KG1 (cell line): ENCODE measurements at places on chromosomes 5 and 9.
A peak's percentile ranks its signal among the peaks of the same experiment; 100 is the strongest.

DNA sequence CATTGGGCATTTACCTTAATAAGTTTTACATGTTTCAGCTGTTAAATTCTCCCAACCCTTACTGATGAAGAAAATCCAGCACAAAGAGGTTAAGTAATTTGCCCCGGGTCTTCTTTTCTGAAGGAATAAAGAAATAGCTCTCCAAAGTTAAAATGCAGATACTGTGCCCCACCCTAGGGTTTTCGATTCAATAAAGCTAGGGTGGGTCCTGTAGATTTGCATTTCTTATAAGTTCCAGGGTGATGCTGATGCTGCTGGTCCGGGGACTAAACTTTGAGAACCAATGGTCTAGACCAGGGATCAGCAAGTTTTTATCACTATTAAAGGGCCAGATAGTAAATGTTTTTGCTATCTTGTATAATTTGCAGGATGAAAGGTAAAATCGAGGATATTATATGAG lies 156.7 kb downstream of the ADAMTS12 start:
- DNase-seq: no peak

- no peak for DNase-seq
These were observed 27.0 kb upstream of the SLC22A5 start for GRCh38 chr5:132342291-132343180.

DNA sequence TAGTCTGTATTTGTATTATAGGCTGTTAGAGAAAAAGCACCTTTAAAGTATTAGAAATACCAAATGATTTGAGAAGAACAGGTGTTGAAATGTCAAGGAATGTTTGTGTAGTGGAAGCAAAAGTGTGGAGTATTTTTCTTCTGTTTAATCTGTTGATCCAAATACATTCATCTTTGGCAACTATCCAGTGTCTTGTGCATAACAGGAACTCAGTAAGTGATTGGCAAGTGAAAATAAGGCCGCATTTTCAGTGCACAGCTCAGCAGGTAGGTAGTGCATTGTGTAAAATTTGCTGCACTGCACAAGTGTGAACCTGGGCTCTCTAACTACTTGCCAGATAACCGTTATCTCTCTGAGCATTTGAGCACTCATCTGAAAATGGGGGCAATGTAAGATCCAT lies 61.8 kb downstream of the CHSY3 start:
- DNase-seq: no peak

DNA sequence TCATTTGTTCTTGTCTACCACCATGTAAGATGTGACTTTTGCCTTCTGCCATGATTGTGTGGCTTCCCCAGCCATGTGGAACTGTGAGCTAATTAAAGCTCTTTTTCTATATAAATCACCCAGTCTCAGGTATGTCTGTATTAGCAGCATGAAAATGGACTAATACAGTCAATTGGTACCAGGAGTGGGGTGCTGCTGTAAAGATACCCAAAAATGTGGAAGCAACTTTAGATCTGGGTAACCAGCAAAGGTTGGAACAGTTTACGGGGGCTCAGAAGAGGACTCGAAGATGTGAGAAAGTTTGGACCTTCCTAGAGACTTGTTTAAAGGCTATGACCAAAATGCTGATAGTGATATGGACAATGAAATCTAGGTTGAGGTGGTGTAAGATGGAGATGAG lies 488.9 kb downstream of the ISL1 start:
- no peak for DNase-seq

- DNase-seq: no peak
These were observed 1.6 kb upstream of the DHFR start for GRCh38 chr5:80656425-80656824.

- no peak for DNase-seq
These were observed at the start of gene F2RL2 for GRCh38 chr5:76622973-76623596. TSS of gene F2RL2 (minus strand) at chr5:76623403. CDS start at chr5:76623230, 173 bp downstream.

DNA sequence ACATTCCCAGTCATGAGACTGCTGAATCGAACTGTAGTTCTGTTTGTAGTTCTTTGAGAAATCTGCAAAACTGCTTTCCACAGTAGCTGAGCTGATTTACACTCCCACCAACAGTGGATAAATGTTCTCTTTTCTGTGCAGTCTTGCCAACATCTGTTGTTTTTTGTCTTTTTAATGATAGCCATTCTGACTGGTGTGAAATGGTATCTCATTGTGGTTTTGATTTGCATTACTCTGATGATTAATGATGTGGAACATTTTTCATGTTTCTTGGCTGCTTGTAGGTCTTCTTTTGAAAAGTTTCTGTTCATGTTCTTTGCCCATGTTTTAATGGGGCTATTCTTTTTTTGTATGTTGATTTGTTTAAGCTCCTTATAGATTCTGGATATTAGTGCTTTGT lies 187.3 kb upstream of the TLE4 start:
- no peak for DNase-seq

GRCh38 chr9:120152295-120152694 lies 427.7 kb downstream of the CDK5RAP2 start:
- DNase-seq: no peak

DNA sequence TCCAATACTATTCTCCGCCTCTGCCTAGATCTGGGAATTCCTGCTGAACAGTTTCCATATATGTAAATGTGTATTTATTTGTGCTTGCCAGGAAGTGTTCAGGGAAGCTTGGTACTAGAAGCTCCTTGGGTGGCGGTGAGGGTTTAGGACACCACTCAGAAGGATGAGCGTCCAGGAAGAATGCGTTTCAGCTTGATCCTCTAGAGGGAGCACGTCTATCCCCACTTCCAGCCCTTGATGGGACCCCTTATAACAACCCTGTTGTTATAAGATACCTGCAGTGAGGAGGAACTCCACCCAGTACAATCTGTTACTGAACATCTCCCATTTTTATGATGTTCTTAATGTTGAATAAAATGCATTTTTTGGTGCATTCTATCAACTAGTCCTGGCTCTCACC lies 88.9 kb downstream of the CYFIP2 start:
- DNase-seq: no peak

- DNase-seq: no peak
These were observed 147.1 kb downstream of the ERCC6L2 start for GRCh38 chr9:96022445-96023051.

DNA sequence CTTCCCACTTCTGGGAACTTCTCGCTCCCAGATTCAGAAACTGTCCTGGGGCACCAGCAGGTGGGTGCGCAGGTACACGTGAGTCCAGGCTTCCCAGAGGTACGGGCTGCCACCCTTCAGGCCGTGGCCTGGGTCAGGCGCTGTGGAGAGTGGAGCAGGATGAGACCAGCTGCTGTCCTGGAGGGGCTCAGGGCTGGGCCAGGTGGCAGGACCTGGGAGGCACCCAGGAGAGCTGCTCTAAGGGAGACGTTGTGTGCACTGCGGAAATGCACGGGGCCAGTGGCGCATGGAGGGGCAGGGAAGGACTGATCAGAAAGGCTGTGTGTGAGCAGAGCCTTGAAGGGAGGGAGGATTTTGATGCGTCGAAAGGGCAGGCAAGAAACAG lies 135.1 kb upstream of the PHYKPL start:
- no peak for DNase-seq

GRCh38 chr5:169099801-169100734 lies 200.9 kb downstream of the SLIT3 start:
- no peak for DNase-seq

- DNase-seq: no peak
These were observed 553.7 kb downstream of the EBF1 start for GRCh38 chr5:158545949-158546530.

GRCh38 chr9:87479801-87480201 lies 17.9 kb upstream of the DAPK1 start:
- DNase-seq: peak; percentile 47

- DNase-seq: no peak
These were observed 32.0 kb downstream of the HAVCR1 start for GRCh38 chr5:157026789-157027424.

GRCh38 chr9:129989362-129989708 lies 53.7 kb downstream of the FNBP1 start:
- no peak for DNase-seq

GRCh38 chr5:177111720-177112394 lies 21.7 kb upstream of the NSD1 start:
- DNase-seq: no peak

DNA sequence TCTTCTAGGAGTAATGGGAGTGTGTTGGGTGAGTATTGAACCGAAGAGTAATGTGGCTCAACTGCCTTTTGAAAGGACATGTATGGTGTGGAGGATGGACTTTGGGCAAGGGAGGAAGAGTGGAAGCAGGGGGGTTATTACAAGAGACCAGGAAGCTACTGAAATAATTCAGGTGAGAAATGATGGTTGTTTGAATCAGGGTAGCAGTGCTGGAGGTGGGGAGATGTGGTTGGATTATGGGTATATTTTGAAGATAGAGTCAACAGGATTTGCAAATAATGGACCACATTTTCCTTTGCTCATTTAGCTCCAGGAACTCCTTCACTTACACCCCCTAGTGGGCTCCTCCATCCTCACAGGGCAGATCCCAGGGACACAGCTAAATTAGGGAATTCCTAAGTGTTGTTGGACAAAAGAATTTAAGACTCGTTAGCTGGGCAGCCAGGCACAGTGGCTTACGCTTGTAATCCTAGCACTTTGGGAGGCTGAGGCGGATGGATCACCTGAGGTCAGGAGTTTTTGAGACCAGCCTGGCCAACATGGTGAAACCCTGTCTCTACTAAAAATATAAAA lies 1.2 kb upstream of the SLC4A9 start:
- no peak for DNase-seq

GRCh38 chr5:97167435-97167834 lies 15.6 kb downstream of the RIOK2 start:
- DNase-seq: no peak

DNA sequence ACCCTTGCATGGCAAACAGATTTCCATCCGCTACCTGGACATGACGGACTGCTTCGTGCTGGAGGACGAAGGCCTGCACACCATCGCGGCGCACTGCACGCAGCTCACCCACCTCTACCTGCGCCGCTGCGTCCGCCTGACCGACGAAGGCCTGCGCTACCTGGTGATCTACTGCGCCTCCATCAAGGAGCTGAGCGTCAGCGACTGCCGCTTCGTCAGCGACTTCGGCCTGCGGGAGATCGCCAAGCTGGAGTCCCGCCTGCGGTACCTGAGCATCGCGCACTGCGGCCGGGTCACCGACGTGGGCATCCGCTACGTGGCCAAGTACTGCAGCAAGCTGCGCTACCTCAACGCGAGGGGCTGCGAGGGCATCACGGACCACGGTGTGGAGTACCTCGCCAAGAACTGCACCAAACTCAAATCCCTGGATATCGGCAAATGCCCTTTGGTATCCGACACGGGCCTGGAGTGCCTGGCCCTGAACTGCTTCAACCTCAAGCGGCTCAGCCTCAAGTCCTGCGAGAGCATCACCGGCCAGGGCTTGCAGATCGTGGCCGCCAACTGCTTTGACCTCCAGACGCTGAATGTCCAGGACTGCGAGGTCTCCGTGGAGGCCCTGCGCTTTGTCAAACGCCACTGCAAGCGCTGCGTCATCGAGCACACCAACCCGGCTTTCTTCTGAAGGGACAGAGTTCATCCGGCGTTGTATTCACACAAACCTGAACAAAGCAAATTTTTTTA lies 242.9 kb downstream of the MARCHF11 start:
- DNase-seq: no peak
